ENCODE measurements at places on chromosomes 12 and 14. TPM values are rescaled to one million over a fixed set of nuclear protein-coding genes. Genes with fewer than 3 reads are reported as not detected.

DNA sequence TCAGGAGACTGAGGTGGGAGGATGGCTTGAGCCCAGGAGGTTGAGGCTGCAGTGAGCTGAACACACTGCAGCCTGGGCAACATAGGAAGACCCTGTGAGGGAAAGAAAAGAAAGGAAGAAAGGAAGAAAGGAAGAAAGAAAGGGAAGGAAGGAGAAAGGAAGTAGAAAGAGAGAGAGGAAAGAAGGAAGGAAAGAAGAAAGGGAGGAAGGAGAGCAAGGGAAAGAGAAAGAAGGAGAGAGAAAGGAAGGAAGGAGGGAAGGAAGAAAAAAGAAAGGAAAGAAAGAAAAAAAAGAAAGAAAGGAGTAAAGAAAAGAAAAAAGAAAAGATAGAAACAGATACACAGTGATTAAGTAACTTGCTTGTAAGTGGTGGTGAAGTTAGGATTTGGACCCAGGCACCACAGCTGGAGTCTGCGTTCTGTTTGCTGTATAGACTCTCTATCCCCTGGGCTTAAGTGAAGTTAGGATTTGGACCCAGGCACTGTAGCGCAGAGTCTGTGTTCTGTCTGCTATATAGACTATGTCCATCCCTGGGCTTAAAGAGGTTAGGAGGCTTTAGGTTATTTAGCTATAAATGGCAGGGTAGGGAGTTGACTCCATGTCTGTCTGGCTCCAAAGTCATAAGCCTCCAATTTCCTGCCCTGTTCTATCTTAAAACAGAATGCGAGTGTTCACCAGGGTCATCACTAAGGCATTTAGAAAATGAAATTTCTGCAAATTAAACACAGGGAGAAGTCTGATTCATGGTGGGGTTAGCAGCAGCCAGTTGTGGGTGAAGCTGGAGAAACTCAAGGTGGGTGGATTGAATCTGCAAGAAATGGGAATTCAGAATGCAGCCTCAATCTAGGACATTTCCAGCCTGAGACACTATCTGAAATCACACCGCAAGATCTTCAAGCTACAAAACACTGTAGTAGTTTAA, 13.3 kb upstream of the C12orf75 start:
- no peak for DNase-seq

Gene CEBPE
- polyA plus RNA-seq: 0.26 TPM

Gene CLEC4A
- polyA plus RNA-seq: 1.3 TPM

GRCh38 chr12:93902192-93902591, 225.0 kb downstream of the CRADD start:
- DNase-seq: no peak

- DNase-seq: no peak
Observed at GRCh38 chr14:104446611-104447010, 133.0 kb upstream of the C14orf180 start.

GRCh38 chr12:104752016-104752415, 206.1 kb downstream of the SLC41A2 start:
- no peak for DNase-seq

GRCh38 chr14:80271389-80271788, 60.1 kb upstream of the DIO2 start:
- no peak for DNase-seq

DNA sequence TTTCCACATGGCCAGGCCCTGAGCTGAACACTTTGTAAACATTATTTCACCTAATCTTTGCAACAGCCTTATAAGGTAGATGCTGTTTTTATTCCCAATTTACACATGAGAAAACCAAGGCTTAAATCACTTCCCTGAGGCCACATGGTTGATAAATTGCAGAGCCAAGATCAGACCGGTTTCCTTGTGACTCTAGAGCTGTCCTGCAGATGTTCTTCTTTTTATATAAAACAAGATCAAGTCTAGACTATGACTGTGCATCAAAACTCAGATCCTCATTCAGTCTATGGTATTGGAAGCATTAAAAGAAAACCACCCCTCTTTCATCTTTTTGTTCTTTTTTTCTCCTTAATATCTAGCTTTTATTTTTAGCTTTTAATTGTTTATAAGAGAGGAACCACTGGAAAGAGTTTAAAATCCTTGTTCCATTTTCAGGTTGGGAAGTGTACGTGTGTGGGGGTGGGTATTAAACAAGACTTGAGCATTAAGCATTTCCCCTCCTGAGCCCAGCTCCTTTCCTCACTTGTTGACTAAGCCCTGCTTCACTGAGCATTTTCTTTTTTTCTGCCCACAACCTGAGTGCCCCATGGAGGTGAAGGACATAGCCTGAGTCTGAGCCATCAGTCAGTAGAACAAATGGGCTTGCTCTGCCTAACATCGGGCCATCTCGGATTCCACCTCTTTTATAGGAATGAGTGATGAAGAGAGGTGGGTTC, 45.4 kb downstream of the GPATCH2L start:
- DNase-seq: no peak

Gene GYS2
- not detected for polyA plus RNA-seq

DNA sequence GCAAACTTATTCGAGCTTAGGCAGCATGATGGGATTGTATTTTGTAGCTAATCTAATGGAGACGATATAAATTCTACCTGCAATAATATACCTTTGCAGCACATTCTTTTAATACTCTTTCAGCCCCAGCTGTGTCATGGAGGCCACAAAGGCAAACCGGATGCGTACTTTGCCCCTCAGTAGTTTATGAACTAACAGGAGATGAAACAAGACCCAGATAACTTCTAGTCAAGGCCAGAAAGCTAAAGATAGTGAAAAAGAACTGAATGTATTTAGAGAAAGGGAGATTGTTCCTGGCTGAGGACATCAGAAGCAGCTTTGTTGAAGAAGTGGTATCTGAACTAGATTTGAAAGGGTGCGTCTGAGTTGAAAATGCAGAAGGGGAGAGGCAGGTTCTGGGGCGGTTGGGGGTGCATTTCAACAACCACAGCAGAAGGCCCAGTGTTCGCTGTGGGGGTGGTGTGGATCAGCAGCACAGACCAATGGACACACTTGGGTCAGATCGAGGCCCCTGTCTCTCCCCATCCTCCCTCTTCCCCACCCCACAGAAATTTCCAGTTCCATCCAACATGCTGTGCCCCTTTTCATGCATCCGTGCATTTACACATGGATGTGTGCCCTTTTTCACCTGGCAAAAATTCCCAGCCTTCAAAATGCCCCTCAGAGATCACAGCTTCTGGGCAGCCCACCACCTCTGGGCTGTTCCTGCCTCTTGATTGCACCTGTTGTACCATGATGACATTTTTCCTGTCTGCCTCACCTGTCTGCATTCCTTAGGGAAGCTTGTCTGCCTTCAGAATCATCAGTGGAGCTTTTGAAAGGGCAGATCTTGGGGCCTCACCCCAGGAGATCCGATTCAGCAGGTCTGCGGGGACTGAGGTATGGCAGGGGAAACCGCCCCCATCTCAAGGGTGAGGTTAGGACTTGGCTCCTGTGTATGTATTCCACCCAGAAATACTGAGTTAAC, 2.2 kb downstream of the ZNF839 start:
- no peak for DNase-seq

Gene RD3L
- polyA plus RNA-seq: not detected

DNA sequence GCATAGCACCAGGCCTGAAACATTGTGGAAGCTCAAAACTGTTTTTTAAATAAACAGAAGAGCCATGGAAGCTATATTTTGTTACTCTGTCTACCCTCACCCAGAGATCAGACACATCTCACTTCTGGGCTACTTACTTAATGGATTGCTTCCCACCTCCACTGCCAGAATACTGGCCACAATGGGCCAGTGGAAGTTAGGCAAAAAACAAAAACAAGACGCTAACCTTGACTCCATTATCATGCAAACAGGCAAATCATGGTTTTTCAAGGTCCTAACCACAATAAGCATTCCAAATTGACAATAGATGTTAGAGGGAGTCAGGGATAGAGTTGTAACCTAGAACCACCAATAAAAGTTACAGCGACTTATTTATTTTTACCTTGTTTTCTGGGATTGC, 52.7 kb upstream of the PTCSC3 start:
- DNase-seq: no peak

DNA sequence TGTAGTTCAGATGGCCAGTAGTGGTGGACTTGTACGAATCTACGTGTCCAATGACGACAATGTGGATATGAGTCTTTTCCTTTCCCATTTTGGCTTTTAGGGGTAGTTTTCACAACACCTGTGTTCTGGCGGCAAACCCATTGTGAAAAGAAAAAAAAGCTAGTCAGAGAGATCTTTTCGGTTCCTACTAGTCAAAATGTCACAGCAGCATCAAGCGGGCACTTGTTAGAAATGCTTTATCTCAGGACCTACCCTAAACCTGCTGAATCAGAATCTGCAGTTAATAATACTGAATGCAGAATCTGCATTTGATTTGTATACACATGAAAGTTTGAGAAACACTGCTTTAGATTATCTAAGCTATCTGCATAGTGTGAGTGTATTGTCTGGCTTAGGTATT, 18.3 kb downstream of the AEBP2 start:
- DNase-seq: no peak

Gene MDM1
- polyA plus RNA-seq: 41.0 TPM

DNA sequence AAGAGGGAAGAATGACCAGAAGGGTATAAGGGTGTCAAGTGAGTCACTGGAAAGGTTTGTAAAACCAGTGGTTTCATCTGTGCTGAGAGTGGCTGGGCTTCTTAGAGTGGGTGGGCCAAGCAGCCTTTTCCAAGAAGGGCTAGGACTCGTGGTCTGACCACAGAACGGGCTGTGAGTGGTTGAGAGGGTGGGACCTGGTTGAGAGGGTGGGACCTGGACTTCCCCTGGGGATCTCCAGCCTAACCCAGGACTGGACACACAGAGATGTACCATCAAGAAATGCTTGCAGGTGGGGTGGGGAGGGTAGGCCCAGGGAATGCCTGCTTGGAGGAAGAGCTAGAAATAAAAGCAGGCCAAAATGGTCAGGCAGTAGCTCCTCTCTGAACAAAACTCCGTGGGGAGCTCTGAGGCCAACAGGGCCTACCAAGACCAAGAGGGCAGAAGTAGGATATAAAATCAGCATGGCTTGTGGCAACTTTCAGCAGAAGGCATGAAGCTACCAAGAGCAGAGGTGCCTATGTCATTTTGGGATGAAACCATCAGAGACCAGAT, 140.5 kb downstream of the FOXN3 start:
- no peak for DNase-seq

Gene PRB2
- polyA plus RNA-seq: not detected

Gene RHEBL1
- polyA plus RNA-seq: 1.5 TPM

DNA sequence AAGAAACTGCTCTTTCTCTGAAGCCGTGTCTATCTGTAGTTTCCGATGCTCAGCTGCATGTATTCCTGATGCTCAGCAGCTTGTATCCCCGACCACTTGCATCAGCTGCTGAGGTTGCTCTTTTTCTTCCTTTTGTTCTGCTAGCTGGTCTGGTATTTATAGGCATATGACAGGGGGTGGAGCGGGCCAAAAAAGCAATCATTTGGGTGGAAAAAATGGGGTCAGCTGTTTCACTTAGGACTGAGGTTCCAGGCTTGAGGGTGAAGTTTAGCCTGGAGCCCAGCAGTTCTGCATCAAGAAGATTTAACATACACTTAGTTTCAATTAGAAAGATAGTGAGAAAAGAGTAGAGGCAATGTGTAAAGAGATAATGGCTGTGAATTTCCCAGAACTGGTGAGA, 23.6 kb upstream of the AMN1 start:
- DNase-seq: no peak

- DNase-seq: no peak
Observed at GRCh38 chr14:76539130-76539529, 163.2 kb downstream of the ESRRB start.

- no peak for DNase-seq
Observed at GRCh38 chr12:4720637-4720995, 416 bp downstream of the GALNT8 start.

Gene CD69
- polyA plus RNA-seq: 1.2 TPM

DNA sequence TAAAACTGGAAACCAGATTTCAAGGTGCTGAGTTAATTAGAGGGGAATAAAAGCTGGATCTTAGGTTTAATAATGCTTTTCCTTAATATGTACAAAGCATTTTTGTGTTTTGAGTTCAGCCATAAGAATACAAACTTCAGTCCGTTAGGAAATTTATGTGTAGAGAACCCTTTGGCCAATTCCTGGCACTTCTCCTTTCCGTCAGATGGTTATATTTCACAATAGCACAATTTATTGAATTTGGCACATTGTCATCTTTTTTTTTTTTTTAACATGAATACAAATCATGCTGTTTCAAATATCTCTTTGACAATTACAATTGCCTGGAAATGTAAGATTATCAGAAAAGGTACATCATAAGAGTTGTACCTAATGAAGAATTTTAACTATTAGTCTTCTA, 56.2 kb upstream of the DDHD1 start:
- DNase-seq: no peak

DNA sequence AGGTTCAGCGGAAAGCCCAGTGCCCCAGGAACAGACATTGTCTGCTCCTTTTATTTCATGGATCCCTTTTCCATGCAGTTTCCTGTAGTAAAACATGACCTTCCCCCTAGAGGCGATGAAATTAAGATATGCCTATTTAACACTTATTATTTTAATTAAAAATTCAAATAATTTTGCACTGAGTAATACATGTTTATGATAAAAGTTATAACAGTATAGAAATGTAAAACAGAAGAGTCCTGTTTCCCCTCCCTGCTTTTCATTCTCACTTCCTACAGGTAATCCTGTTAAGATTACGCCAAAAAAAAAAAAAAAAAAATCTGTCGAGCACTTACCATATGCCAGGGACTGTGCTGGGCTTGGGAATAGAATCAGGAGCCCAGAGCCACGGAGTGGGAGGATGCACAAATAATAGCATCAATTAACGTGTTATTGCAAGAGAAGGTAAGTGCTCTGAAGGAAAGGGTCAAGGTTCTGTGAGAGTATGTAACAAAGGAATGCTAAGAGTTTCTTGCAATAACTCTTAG, 830 bp upstream of the LPCAT3 start:
- no peak for DNase-seq

DNA sequence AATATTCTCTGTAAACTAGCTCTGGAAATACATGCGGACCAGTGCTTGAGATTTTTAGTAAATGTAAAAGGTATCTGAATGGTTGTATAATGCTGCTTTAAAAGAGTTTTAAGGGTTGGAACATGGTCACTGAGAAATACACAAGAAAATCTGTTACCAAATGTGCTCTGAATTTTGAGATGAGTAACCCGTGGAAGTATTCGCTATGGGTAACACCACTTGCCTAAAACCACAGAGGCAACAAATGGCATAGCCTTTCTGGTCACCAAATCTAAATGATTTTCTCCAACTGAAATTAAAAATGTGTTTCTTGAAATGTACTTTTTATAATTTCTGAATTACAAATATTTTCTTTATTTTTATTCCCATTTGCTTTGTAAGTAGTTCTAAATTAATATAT, 745.7 kb downstream of the DIO2 start:
- DNase-seq: no peak

DNA sequence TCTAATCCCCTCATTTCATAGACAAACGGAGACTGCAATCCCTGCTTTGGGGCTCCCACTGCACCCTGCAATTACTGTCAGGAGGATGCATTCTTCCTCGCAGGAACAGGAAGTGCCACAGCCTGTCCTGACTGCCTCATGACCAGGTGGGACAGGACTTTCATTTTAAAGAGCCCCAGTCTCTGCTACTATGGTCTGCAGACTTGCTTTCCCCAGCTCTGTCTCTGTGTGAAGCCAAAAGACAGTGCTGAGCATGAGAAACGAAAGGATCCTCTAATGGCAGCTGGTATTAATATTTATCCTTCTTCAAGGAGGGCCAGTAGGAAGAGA, 60.0 kb upstream of the PNMA1 start:
- no peak for DNase-seq

Data from left renal cortex interstitium (tissue), 4 donors.